Neural cell (in vitro differentiated cells): ENCODE measurements at places on chromosomes 16 and 17. TPM values are rescaled to one million over a fixed set of nuclear protein-coding genes. Genes with fewer than 3 reads are reported as not detected.

MYH11 gene
- not detected in 2 replicates for polyA plus RNA-seq

MT1G gene
- not detected in 2 replicates for polyA plus RNA-seq

KRT27 gene
- not detected in 2 replicates for polyA plus RNA-seq

KCNH4 gene
- polyA plus RNA-seq, result 0.56 and 0.78 TPM in 2 replicates

RHBDL1 gene
- 7.2 and 10.8 TPM in 2 replicates for polyA plus RNA-seq

SPHK1 gene
- polyA plus RNA-seq, result 2.4 and 2.7 TPM in 2 replicates

NPIPB5 gene
- 20.4 and 22.0 TPM in 2 replicates for polyA plus RNA-seq

NUFIP2 gene
- 20.9 and 22.4 TPM in 2 replicates for polyA plus RNA-seq

TENT4B gene
- polyA plus RNA-seq, result 16.6 and 16.9 TPM in 2 replicates

HCRT gene
- polyA plus RNA-seq, result not detected in 2 replicates

PNMT gene
- polyA plus RNA-seq, result 1.5 TPM in 1 of 2 replicates, not detected in the other

FCSK gene
- polyA plus RNA-seq, result 10.7 and 18.0 TPM in 2 replicates

PSMC5 gene
- 63.1 and 69.5 TPM in 2 replicates for polyA plus RNA-seq

RUNDC1 gene
- 15.1 and 16.3 TPM in 2 replicates for polyA plus RNA-seq

ETV4 gene
- 0.12 and 0.61 TPM in 2 replicates for polyA plus RNA-seq

ORAI3 gene
- polyA plus RNA-seq, result 5.7 and 7.3 TPM in 2 replicates

TMEM231 gene
- polyA plus RNA-seq, result 19.6 and 25.6 TPM in 2 replicates

LGALS9C gene
- not detected in 2 replicates for polyA plus RNA-seq

TRIM25 gene
- polyA plus RNA-seq, result 1.2 and 1.7 TPM in 2 replicates

CD300LB gene
- polyA plus RNA-seq, result not detected in 2 replicates

FBXL19 gene
- 99.6 and 124 TPM in 2 replicates for polyA plus RNA-seq

MPV17L gene
- polyA plus RNA-seq, result 0.10 and 0.36 TPM in 2 replicates

KRT32 gene
- polyA plus RNA-seq, result not detected in 2 replicates

VTN gene
- polyA plus RNA-seq, result 1.2 and 1.5 TPM in 2 replicates

TBX21 gene
- not detected in 2 replicates for polyA plus RNA-seq

TBX2 gene
- polyA plus RNA-seq, result not detected in 2 replicates

CPNE7 gene
- polyA plus RNA-seq, result 0.15 and 3.8 TPM in 2 replicates

ABI3 gene
- not detected in 2 replicates for polyA plus RNA-seq

NDE1 gene
- polyA plus RNA-seq, result 2.2 TPM in 1 of 2 replicates, not detected in the other

STX1B gene
- polyA plus RNA-seq, result 4.5 and 9.2 TPM in 2 replicates

UTP4 gene
- 18.5 and 23.6 TPM in 2 replicates for polyA plus RNA-seq

ATP1B2 gene
- 3.2 and 4.2 TPM in 2 replicates for polyA plus RNA-seq

SMIM5 gene
- 0.59 TPM in 1 of 2 replicates, not detected in the other for polyA plus RNA-seq

ZG16 gene
- not detected in 2 replicates for polyA plus RNA-seq

KRTAP9-2 gene
- polyA plus RNA-seq, result not detected in 2 replicates

CCDC200 gene
- not detected in 2 replicates for polyA plus RNA-seq
